ENCODE measurements at places on chromosomes 6 and 20.

- no peak for ATAC-seq
These were observed 72.0 kb downstream of the PREP start for GRCh38 chr6:105330913-105331312.

GRCh38 chr6:139291813-139292619 lies at the start of gene TXLNB:
TSS of gene TXLNB (minus strand) at chr6:139291998. CDS start at chr6:139288899, 3,099 bp downstream.
- peak; percentile 86 for ATAC-seq

- peak; percentile 63 for ATAC-seq
These were observed 62.2 kb downstream of the MYLK4 start for GRCh38 chr6:2688401-2689064.

GRCh38 chr6:138263963-138264362 lies 45.7 kb upstream of the PBOV1 start:
- ATAC-seq, result no peak

DNA sequence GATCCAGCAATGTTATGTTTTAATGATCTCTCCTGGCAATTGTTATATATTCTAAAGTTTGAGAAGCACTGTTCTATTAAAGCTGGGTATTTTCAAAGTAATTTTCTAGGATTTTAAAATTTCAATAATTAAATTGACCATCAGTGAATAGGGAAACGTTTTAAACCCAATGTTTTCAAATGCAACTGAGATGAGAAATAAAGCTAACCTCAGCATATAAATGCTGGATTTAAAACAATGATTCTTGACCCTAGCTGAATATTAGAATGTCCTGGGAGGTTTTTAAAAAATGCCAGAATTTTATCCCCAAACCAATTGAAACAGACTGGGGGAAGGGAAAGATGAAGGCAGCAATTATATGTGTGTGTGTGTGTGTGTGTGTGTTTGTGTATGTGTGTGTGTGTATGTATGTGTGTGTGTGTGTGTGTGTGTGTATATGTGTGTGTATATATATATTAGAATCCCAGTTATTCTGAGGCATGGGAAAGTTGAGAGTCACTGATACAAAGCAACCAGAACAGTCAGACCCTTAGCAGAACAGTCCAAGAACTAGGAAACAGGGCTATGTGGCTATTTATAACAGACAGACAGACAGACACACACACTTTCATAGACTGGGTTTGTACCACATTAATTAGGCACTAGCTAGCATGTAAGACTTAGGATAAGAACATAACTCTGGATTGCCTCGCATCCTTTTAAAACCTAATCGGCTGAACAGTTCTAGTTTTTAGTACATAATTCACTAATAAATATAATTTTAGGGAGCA lies 107.8 kb downstream of the MAN1A1 start:
- no peak for ATAC-seq

- ATAC-seq, result no peak
These were observed 18.4 kb downstream of the PHACTR2 start for GRCh38 chr6:143695969-143696663.
